Upper lobe of right lung (tissue), 1 donor: ENCODE measurements at places on chromosomes 3 and 15.

GRCh38 chr3:121411523-121411922 is 134.3 kb downstream of the POLQ start:
- no peak overlapping the region for H3K27ac ChIP-seq
- no peak overlapping the region for H3K4me3 ChIP-seq
- no peaks in the 10 kb centered on the region for H3K4me1 ChIP-seq
- no peak for DNase-seq
- no peaks in the 10 kb centered on the region for H3K36me3 ChIP-seq

- peak; percentile 82 for DNase-seq
- H3K4me3 ChIP-seq = peak overlapping the region; percentile 44
- H3K27me3 ChIP-seq = peaks cover 14% of the 10 kb centered on the region
- peak overlapping the region; percentile 42 for H3K27ac ChIP-seq
These were observed 219.9 kb upstream of the IGF1R start for GRCh38 chr15:98428253-98428989.

DNA sequence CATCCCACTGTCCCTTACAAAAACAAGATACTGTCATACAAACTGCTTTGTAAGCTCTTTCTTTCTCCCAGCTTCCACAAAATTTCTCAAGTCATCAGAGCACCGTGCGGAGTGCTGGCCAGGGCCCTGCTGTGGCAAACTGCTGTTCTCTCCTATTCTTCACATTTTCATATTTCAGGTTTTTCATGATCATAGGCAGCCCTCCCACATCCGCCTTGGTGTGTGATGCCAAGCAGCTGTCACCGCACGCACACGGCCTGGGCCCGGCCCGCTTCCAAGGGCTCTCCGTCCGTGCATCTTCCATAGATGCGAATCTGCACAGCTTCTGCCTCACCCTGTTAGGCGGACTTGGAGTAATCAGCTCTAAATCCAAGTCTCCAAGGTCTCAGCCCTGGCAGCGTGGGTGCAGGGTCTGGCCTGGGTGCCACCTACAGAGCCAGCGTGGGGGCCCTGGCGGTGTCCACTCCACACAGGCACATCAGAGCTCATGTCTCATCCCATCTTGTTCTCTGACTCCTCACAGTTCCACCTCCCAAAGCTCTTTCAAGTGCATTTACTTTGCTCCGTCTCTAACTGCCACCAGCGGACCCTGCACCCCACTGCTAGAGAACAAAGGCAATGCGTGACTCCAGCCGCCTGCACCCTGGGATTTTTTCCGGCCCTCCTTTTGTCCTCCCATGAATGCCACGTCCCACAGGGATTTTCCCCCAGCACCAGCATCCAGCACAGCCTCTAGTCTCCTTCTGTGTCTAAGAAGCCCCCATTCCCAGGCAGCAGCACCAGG is 27.2 kb downstream of the CYFIP1 start:
- H3K27me3 ChIP-seq = no peaks in the 10 kb centered on the region
- no peak overlapping the region for H3K27ac ChIP-seq
- DNase-seq = no peak
- peaks cover 78% of the 10 kb centered on the region for H3K4me1 ChIP-seq
- no peak overlapping the region for H3K4me3 ChIP-seq

DNA sequence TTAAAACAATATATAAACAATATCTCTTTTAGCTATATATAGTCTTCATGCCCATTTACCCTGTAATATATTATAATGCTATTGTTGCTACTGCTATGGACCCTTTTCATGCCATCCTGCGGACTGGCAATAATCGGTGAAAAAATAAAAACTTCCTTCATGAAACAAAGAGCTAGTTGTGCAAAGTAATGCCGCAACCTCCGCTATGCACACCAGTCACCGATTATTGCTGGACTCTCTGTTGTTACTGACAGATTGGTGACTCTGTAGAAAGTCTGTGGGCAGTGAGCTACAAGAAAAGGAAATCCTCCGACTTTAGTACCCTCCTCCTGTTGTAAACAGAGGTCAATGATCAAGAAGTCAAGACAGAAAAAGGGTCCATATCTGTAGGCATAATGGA is 17.9 kb upstream of the ICE2 start:
- H3K4me3 ChIP-seq = no peak overlapping the region
- DNase-seq = no peak
- H3K27me3 ChIP-seq = no peaks in the 10 kb centered on the region
- no peak overlapping the region for H3K27ac ChIP-seq

DNA sequence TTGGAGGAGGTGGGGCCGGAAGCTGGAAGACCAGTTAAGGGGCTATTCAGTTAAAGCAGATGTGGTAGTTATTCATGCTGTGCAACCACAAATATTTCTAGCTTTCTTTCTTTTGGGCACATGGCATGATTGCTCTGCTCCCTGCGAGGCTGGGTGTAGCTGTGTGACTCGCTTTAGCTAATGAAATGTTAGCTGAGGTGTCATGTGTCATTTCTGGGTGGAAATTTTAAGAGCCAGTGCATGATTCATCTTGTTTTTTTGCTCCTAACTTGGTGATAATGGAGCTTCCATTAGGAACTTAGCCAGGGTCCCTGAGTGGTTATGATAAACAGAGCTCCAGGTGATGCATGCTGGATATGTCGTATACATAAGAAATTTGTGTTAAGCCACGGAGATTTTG is 300.6 kb downstream of the SATB1 start:
- H3K27ac ChIP-seq = no peak overlapping the region
- no peaks in the 10 kb centered on the region for H3K36me3 ChIP-seq

DNA sequence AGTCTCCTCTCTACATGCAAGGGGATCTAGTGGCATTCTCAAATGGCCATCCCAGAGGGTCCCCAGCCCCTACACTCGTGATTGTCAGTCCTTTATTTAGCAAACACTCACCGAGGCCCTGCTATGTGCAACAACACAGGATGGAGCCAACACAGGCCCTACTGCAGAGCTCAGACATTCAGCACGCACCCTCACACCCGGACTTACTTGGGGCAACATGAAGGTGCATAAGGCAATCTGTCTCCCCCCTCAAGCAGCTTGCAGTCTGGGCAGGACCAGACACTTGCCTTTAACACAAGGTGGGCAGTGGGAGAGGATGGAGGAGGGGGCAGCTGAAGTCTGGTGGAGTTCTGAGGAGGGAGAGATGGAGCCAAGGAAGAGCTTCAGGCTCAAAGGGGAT is 258.4 kb downstream of the XXYLT1 start:
- no peaks in the 10 kb centered on the region for H3K27me3 ChIP-seq
- H3K4me1 ChIP-seq = peaks cover 4% of the 10 kb centered on the region
- H3K27ac ChIP-seq = no peak overlapping the region
- DNase-seq = peak; percentile 43

- no peaks in the 10 kb centered on the region for H3K27me3 ChIP-seq
- H3K36me3 ChIP-seq = no peaks in the 10 kb centered on the region
- peak overlapping the region; percentile 12 for H3K27ac ChIP-seq
- DNase-seq = no peak
- H3K4me1 ChIP-seq = peaks cover 20% of the 10 kb centered on the region
- H3K4me3 ChIP-seq = no peak overlapping the region
These were observed 28.9 kb downstream of the CLEC3B start for GRCh38 chr3:45055032-45055410.

DNA sequence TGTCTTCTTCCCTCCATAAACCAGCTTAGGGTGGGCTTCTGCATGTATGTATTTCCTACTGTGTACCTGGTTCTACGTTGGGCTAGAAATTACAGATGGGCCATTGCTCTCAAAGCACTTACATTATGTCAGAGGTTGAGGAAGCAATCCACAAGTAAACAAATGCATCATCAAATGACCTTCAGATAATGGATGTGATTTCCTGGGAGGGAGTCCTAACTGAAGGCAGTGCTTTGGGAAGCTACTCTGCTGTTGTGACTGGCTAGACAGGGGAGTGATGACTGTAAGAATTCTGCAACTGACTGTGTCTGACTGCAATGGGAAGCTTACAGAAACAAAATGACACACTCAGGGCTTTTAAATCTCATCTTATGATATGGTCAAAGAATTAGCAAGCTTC is 71.0 kb upstream of the PRR23E start:
- no peak overlapping the region for H3K27ac ChIP-seq
- H3K27me3 ChIP-seq = no peaks in the 10 kb centered on the region
- no peak overlapping the region for H3K4me3 ChIP-seq
- no peaks in the 10 kb centered on the region for H3K4me1 ChIP-seq
- H3K36me3 ChIP-seq = no peaks in the 10 kb centered on the region
- no peak for DNase-seq

DNA sequence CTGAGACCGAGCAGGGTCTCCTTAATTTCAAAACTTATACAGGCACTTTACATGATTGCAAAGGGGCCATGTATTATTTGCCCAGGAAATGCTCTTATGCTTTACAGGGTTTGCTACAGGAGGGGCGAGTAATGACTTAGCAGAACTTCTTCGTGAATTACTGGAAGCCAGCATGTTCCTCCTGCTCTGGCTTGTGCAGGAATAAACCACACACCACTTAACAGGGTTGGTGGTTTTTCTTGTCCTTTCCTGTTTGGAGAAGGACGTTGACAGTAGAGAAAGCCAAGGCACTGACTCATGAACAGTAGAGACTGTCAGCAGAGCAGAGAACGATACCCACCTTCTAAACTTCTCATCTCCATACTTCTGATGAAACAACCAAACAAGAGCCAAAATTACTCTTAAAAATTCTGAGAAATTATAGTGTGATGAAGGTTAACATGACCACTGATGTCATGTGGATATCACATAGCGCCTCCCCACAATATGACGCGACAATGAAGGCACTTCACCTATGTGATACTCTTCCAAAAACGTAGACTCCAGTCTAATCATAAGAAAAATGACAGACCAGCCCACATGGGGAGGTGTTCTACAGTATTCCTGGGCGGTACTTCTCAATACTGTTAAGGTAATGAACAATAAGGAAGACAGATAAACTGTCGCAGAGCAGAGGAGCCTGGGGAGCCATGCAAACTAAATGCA is 24.7 kb upstream of the MCTP2 start:
- no peak overlapping the region for H3K4me3 ChIP-seq
- no peak for DNase-seq
- no peaks in the 10 kb centered on the region for H3K36me3 ChIP-seq
- H3K4me1 ChIP-seq = no peaks in the 10 kb centered on the region

- no peak overlapping the region for H3K4me3 ChIP-seq
- H3K36me3 ChIP-seq = no peaks in the 10 kb centered on the region
- H3K27me3 ChIP-seq = no peaks in the 10 kb centered on the region
- no peak for DNase-seq
- no peaks in the 10 kb centered on the region for H3K4me1 ChIP-seq
These were observed 805.8 kb downstream of the PLOD2 start for GRCh38 chr3:145355206-145355605.

- H3K4me1 ChIP-seq = peaks cover 4% of the 10 kb centered on the region
- no peaks in the 10 kb centered on the region for H3K36me3 ChIP-seq
- DNase-seq = no peak
- no peaks in the 10 kb centered on the region for H3K27me3 ChIP-seq
These were observed 223.3 kb downstream of the FOXP1 start for GRCh38 chr3:71360180-71360579.

GRCh38 chr15:101498076-101498716 is 8.7 kb upstream of the PCSK6 start:
- no peak overlapping the region for H3K4me3 ChIP-seq
- peaks cover 15% of the 10 kb centered on the region for H3K4me1 ChIP-seq
- no peaks in the 10 kb centered on the region for H3K36me3 ChIP-seq
- peaks cover 10% of the 10 kb centered on the region for H3K27me3 ChIP-seq

GRCh38 chr15:51186891-51187290 is 92.2 kb upstream of the TNFAIP8L3 start:
- no peak overlapping the region for H3K4me3 ChIP-seq
- no peak overlapping the region for H3K27ac ChIP-seq
- peaks cover 3% of the 10 kb centered on the region for H3K4me1 ChIP-seq
- no peaks in the 10 kb centered on the region for H3K36me3 ChIP-seq
- H3K27me3 ChIP-seq = no peaks in the 10 kb centered on the region
- no peak for DNase-seq

DNA sequence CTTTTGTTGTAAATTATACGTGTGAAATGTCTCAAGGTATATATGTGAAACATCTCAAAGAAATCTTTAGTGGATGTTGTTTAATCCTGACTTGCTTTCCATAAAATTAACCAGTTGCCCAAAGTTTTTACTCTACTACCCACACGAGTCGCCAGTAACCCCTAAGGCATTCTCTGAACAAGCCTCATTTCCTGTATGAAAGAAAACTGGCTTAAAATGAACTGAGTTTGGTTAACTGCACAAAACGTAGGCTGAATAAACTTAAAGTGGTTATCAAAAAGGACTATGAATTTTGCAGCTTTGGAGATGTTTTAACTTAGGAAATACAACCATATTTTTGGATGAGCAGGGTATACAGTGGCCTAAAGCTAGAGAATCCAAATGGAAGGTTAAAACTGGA is 2.7 kb upstream of the APPL1 start:
- H3K27me3 ChIP-seq = no peaks in the 10 kb centered on the region
- H3K4me3 ChIP-seq = no peak overlapping the region
- H3K4me1 ChIP-seq = peaks cover 18% of the 10 kb centered on the region
- no peak for DNase-seq
- no peak overlapping the region for H3K27ac ChIP-seq
- H3K36me3 ChIP-seq = no peaks in the 10 kb centered on the region

GRCh38 chr3:66407611-66408218 is 93.1 kb downstream of the LRIG1 start:
- H3K4me1 ChIP-seq = no peaks in the 10 kb centered on the region
- no peak overlapping the region for H3K27ac ChIP-seq
- peak; percentile 83 for DNase-seq
- peaks cover 74% of the 10 kb centered on the region for H3K36me3 ChIP-seq
- no peaks in the 10 kb centered on the region for H3K27me3 ChIP-seq
- H3K4me3 ChIP-seq = no peak overlapping the region

GRCh38 chr3:4953119-4953518 is 26.1 kb upstream of the BHLHE40 start:
- no peak overlapping the region for H3K27ac ChIP-seq
- no peaks in the 10 kb centered on the region for H3K4me1 ChIP-seq
- no peaks in the 10 kb centered on the region for H3K36me3 ChIP-seq
- DNase-seq = no peak
- no peaks in the 10 kb centered on the region for H3K27me3 ChIP-seq

- no peak overlapping the region for H3K4me3 ChIP-seq
- H3K4me1 ChIP-seq = peaks cover 21% of the 10 kb centered on the region
- no peak overlapping the region for H3K27ac ChIP-seq
- H3K36me3 ChIP-seq = no peaks in the 10 kb centered on the region
- no peaks in the 10 kb centered on the region for H3K27me3 ChIP-seq
- DNase-seq = no peak
These were observed 2.0 kb upstream of the RNF111 start for GRCh38 chr15:58985443-58985842.

- H3K27ac ChIP-seq = no peak overlapping the region
- H3K4me3 ChIP-seq = no peak overlapping the region
- H3K4me1 ChIP-seq = no peaks in the 10 kb centered on the region
- no peaks in the 10 kb centered on the region for H3K36me3 ChIP-seq
- DNase-seq = no peak
These were observed 87.8 kb downstream of the ADCY5 start for GRCh38 chr3:123361071-123361470.

- H3K4me1 ChIP-seq = no peaks in the 10 kb centered on the region
- no peaks in the 10 kb centered on the region for H3K36me3 ChIP-seq
- H3K27me3 ChIP-seq = peaks cover 9% of the 10 kb centered on the region
- no peak for DNase-seq
These were observed 8.9 kb downstream of the ACAN start for GRCh38 chr15:88812133-88812532.

GRCh38 chr15:62649793-62650420 is 392.6 kb upstream of the TPM1 start:
- no peaks in the 10 kb centered on the region for H3K27me3 ChIP-seq
- H3K4me3 ChIP-seq = no peak overlapping the region
- no peak overlapping the region for H3K27ac ChIP-seq
- no peak for DNase-seq
- H3K36me3 ChIP-seq = no peaks in the 10 kb centered on the region
